ENCODE measurements at places on chromosomes 16 and 17.
A peak's percentile ranks its signal among the peaks of the same experiment; 100 is the strongest.

DNA sequence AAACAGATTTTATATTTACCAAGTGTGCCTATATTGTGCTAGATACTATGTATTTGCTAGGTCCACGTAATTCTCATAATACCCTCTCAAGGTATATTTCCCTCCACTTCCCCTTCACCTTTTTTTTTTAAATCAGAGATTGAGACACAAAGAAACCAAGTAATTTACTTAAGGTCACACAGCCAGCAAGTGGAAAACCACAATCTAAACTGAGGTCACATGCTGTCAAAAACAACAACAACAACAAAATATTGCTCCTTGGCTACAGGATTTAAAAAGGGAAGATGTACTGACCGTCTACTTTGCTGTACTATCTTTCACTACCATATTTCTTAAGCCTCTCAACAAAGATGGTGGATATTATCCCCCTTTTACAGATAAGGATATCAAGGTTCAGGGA lies 15.8 kb downstream of the BLMH start:
- no peak for DNase-seq

DNA sequence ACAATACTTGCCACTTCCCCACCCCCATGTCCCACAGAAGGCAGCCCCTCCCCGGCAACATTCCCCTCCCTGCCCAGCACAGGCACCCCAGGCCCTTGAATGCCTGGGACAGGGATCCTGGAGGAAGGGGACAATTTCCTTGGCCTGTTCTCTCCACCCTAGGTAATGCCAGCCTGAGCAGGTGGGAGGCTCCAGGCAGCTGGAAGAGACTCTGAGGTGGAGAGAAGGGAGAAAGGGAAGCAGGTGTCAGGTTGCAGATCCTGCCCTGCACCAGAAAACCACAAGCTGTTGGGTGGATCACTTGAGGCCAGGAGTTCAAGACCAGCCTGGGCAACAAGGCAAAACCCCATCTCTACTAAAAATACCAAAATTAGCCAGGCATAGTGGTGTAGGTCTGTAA lies 8.9 kb downstream of the MPP2 start:
- no peak for DNase-seq

GRCh38 chr17:13372432-13372831 lies 229.3 kb downstream of the HS3ST3A1 start:
- DNase-seq: no peak

GRCh38 chr17:58884161-58884560 lies 128.5 kb downstream of the PPM1E start:
- DNase-seq: no peak

GRCh38 chr16:58847902-58848661 lies 114.0 kb upstream of the GOT2 start:
- no peak for DNase-seq

GRCh38 chr17:50608700-50609379 lies 25.8 kb upstream of the ABCC3 start:
- no peak for DNase-seq

DNA sequence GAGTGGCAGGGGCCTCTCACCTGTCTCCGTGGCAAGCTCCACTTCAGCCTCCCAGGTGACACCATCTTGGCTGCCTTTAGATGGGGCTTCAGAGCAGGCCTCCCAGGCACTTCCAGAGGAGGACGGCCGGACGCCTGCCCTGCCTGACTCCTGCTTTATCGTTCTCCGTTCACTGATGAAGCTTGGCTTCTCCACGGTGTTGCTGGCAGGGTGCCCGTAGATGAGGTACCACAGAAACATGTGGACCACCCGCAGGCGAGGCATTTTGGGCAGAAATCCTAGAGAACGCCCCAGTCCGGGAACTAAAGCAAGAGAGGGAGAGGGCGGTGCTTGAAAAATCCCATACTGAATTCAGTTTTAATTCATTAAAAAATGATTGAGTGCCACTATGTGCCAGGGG lies 54.5 kb downstream of the GTF3C1 start:
- DNase-seq: no peak

DNA sequence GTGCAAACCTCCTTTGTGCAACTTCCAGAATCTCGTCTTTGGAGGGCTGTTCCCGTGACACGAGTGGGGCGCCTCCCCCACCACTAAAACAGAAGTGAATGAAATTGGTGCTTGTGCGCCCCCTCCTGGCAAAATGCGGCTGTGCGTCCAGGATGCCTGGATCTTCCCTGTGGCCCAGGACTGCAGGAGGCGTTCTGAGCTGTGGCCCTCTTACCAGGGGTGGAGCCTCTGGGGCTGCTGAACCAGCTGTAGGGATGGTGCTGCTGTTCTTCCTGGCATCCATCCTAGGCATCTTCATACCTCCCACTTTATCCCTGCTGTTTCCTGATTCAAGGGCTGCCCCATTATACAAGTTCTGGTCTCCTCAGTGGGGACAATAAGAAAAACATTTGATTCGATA lies 18.5 kb upstream of the NAGLU start:
- DNase-seq: peak; percentile 97

- DNase-seq: no peak
These were observed 504 bp downstream of the MAZ start for GRCh38 chr16:29806641-29807425.

GRCh38 chr16:67915831-67916723 lies 15.6 kb downstream of the CTRL start:
- no peak for DNase-seq

DNA sequence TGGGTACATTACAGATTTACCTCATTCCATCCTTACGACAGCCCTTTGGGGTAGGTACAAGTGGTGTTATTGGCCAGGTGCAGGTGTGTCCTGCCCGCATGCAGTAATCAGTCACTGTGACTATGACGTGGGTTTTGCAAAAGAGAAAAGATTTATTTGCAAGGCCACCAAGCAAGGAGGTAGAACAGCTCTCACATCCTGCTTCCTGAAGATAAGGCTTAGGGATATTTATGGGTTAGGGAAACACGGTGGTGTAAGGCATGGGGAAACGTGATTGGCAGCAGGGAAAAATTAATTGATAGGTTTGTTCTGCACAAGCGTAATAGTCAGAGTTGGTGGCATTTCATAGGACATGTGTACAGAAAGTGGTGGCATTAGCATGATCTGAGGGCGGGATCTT lies 214.8 kb downstream of the PARN start:
- DNase-seq: no peak

GRCh38 chr17:74832421-74832820 lies 27.3 kb downstream of the GRIN2C start:
- no peak for DNase-seq

DNA sequence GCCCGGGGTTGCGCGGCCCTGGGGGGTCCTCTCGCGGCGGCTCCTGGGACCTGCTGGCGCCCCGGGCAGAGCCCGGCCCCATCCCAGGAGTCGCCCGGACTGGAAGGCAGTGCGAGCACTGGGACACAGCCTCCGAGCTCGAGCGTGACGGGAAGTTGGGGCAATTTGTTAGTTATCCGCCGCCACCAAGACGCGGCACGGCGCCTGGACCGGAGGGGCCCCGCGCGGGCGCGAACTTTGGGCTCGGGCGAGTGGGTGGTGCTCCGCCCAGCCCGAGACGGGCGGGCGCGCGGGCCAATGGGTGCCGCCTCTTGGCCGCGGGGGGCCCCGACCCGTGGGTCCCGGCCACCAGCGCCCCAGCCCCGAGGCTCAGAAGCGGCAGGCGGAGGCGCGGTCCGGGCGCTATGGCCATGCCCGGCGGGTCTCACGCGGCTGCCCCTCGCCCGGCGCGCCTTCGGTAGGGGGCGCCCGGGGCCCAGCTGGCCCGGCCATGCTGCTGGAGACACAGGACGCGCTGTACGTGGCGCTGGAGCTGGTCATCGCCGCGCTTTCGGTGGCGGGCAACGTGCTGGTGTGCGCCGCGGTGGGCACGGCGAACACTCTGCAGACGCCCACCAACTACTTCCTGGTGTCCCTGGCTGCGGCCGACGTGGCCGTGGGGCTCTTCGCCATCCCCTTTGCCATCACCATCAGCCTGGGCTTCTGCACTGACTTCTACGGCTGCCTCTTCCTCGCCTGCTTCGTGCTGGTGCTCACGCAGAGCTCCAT lies at the start of gene ADORA2B:
Gene ADORA2B (plus strand): TSS at position 372 of the 768 bp plus-strand sequence. CDS start 119 bp downstream, at position 491.
- DNase-seq: peak; percentile 83

DNA sequence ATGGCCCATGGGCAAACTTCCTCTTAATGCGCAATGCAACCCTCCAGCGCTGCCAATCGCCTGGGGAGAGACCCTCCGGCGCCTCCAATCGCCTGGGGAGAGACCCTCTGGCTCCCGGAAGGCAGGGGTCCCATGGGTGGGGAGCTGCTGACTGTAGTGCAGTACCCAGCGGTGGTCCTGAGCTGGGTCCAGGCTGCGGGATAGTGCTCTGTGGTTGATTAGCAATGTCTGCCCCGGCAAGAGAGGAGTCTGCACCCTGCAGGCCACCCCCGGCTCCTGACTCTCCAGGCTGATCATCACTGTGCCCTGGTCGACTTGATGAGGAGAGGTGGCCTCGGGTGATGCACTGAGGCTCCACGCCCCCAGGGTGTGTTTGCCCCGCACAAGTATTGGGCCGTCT lies 44.6 kb upstream of the ZNF469 start:
- DNase-seq: no peak

DNA sequence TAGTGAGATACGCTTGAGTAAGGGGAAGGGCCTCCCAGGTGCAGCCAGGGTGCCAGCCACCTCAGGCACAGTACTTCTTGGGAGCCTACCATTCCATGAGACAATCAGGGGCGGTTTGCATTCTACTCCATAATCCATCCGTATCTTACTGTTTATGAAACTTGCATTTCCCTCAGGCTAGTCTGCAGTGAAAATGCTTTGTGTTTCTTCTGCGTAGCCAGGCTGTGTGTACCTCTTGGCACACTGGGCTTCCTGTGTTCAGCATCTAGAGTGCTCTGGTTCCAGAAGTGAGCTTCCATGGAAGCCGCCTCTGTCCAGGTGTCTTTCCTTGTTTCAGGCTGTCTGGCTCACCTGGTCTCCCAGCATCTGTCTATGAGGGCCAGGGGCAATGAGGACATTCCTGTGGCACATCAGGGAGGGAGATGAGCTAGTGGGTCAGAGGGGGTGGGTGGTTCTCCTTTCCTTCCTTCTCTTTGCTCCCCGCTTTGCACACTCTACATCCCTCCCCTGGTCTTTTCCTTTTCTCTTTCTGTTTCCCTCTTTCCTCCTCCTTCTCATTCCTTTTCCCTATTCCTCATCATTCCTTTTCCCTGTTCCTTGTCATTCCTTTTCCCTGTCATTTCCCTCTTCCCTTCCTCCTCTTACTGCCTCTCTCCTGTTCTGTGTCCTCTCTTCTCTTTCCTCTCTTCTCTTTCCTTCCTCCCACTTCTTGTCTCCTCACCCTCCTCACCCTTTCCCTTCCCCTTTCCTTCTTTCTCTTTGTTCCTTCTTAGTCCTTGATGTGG lies 386.5 kb downstream of the CPPED1 start:
- no peak for DNase-seq

GRCh38 chr16:72665701-72666100 lies 382.2 kb downstream of the ZFHX3 start:
- DNase-seq: no peak

- no peak for DNase-seq
These were observed 738.3 kb upstream of the EEF2KMT start for GRCh38 chr16:5835876-5836275.

- DNase-seq: peak; percentile 96
These were observed 22.7 kb downstream of the TMEM114 start for GRCh38 chr16:8567355-8568230.

- DNase-seq: no peak
These were observed 2.1 kb upstream of the NAGS start for GRCh38 chr17:44002141-44002848.

DNA sequence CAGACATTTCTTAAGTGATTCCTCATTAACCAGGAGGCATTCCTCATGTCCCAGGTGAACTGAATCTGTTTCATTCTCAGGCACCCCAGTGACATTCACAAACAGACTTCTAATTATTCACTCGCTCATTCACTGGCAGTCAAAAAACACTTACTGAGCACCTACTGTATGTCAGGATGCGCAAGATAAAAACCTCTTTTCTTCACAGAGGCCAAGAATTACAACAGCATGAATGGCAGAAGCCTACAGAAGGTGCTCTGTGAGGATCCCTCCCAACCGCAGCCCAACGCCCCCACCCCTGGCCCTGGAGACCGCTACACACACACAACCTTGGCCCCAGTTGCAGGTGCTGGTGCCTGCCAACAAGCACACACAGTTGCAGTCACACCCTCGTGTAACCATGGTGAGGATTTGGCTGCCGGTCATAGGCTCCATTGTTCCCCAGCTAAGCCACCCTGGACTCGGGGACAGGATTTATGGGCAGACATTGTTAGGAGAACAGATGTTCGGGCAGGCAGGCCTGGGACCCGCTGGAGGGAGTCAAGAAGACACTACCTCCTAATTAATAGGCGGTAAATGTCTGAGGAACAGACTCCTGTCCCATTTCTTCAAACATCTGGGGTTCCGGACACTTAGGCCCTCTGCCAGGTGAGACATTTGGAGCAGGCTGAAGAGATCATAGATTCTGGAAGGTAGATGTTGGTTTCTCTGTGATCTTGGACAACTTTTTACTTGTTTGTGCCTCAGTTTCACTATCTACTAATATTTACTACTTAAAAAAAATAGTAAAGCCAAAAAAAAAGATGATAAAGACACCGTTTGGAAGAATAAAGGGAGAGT lies 43.2 kb downstream of the CUEDC1 start:
- no peak for DNase-seq

DNA sequence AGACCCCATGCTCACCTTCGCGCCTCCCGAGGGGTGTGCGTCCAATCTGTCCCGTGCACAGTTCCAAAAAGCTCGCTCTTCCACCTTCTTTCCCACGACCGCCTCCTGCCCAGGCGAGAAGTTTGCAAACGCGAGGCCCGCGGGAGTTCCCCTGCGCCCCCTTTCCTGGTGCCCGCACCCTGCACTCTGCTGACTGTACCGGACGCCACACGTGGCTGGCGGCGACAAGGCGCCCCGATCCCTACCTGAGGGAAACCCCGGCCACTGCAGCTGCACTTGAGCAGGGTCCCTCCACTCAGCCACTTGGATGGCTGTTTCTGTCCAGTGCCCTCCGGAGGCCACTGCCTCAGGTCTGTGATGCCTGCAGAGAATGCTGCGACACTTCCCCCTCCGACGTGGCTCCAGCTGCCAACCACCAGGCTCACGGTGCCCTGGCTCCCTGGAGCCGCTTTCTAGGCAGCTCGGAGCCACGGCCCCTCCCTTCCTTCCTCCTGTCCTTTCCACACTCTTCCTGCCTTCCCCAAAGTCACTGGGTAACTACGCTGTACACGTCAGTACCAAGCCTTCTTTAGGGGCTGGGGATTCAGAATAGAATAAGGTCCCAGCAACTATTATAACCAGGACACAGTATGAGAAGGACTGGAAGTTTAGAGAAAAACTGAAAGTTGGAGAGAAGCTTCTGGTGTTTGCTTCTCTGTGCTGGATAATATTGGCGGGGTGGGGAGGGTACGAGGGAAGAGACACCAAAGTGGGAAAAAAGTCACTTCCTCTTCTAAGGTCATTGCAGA lies at the start of gene MLKL:
Gene MLKL (minus strand): TSS at position 425 of the 788 bp plus-strand sequence. CDS start 5,105 bp downstream, outside the sequence.
- DNase-seq: peak; percentile 85

DNA sequence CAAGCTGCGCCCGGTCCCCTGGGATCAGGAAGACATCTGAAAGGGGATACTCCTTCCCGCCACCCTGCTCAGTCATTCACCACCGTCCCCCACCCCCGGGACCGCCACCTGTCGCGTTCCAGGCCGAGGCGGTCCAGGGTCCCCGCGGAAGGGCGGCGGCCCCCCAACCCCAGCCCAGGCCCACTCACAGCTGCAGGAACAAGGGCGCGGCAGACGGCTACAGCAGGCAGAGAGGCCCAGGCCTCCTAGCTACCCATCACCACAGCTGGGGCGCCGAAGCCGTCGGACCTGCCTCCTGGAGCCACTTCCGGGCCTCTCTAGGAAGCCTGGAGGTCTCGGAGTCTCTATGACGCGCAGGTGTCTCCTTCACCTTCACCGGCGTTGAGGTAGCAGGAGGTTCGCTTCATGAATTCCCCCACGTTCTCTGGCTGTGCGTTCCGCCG lies at the start of gene SDR42E1:
Gene SDR42E1 (minus strand): TSS at position 272 of the 443 bp plus-strand sequence. CDS start 10,612 bp downstream, outside the sequence.
- DNase-seq: no peak

- DNase-seq: no peak
These were observed 6.3 kb downstream of the ALOX15B start for GRCh38 chr17:8044819-8045810.
